ENCODE measurements at places on chromosomes 3 and 15.

DNA sequence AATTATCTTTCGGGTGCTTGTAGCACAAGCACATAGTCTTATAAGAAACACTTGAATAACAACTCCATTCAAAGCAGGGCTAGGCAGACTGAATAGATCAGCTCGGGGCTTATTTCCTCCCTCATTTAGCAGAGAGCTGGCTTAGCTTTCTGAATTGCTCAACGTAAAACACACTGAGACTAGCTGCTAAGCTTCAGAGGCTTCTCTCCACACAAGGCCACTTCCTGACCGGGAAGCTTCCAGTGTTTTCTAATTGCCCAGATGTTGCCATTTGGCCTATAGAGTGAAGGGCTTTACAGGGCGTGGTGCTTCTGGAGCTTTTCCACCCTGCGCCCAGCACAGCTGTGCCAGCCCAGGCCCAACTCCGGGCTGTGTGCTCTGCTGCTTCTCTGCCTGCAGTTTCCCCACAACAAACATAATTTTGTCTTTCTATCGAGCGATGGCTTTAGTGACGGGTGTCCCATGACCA lies 16.6 kb downstream of the FAM240A start:
- DNase-seq: no peak

- DNase-seq: no peak
These were observed at the start of gene NDN for GRCh38 chr15:23687143-23687470. Gene NDN (minus strand): TSS chr15:23687305. CDS start chr15:23687217, 88 bp downstream.

- no peak for DNase-seq
These were observed 360.3 kb upstream of the TBL1XR1 start for GRCh38 chr3:177557548-177557947.

- DNase-seq: no peak
These were observed 14.4 kb upstream of the CSPG4 start for GRCh38 chr15:75727031-75727531.

DNA sequence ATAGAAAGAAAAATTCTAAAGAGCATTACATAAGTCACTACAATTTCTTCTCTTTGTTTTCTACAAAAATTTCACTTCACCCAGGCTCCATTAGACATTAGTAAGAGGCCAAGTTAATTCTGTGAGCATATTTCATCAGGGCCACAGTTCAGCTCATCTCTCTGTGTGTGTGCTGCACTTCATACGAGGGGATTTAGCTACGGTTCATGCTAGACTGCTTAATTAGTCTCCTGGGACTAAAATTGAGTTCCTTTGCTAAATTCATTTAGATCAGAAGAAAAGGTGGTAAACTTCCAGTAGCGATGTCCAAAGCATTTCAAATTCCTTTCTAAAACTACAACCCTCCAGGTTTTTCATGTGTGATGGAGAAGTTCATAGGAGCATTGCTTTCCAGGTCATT lies 83.1 kb upstream of the SETMAR start:
- DNase-seq: no peak

GRCh38 chr15:66017792-66018487 lies 148.6 kb downstream of the RAB11A start:
- DNase-seq: no peak
